ENCODE measurements at places on chromosomes 1 and 21.
A peak's percentile ranks its signal among the peaks of the same experiment; 100 is the strongest.

- no peak for DNase-seq
These were observed 9.2 kb downstream of the RNF2 start for GRCh38 chr1:185054365-185055060.

DNA sequence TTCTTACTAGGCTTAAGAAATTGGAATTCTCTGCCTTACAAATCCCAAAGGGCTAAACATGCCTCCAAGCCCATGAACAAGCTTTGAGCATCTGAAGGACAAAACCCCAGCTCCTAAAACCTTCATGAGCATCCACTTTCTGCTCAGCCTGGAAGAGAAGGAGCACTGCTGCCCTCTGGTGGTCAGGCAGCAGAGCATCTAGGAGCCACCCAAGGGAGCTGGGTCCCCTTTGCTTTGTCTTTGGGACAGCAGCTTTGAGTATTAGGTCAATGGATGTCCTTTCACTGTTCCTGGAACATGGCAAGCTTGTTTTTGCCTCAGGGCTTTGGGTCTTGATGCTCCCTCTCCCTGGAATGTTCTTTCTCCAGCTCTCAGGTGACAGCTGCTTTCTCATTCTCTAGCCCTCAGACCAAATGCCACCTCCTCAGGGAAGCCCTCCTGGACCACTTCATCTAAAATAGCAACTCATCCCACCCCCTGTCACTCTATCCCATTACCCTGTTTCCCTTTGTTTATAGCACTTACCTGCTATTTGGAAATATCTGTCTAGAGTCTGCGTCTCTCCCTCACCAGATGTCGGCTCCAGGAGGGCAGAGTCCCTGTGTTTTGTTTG, 25.7 kb downstream of the RAB7B start:
- peak; percentile 72 for DNase-seq

DNA sequence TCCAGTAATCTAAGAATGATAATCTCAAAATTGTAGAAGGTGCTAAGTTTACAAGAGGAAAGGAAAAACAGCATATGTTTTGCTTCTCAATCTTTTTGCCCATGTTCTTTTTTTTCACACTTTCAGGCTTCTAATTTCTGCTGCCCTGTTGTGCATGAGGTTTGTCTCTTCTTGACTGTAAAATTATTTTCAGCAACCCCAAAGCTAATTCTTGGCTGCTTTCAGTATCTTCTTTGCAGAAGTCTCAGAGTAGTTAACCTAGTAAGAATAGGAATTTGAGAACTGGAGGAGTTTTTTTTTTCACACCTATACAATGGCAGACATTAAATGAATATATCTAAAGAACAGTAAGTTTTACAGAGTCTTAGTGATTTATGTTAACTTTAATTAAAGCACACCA, 26.4 kb downstream of the DENND2D start:
- no peak for DNase-seq

DNA sequence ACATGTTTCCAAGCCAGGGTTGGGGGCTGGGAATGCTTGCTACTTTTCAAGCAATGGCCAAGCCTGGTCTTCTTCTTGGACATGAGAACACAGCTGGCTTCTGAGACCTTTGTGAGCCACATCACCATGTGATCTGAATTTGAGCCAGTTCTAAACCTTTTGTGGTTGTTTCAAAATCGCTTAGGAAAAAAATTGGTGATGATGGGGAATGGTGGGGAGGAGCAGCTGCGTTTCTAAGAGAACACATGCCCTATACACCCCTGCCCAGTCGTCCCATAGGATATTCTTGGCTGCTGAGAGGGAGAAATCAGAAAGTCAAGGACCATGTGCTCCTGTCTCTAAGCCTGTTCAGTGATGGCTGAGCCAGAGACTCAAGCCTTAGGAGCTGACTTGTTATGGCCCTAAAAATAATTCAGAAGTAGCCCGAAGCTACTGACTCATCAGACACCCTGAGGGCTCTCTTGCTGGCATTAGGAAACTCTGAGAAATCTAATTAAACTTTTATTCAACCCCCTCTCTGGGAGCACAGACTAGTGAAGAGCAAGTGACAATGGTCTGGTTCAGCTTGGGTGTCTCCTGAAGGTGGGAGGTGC, 30.5 kb downstream of the CCDC185 start:
- no peak for DNase-seq

GRCh38 chr1:119226321-119226720, 85.9 kb upstream of the WARS2 start:
- no peak for DNase-seq

- no peak for DNase-seq
These were observed 11.6 kb downstream of the RNF223 start for GRCh38 chr1:1062348-1063163.

- no peak for DNase-seq
These were observed 136.5 kb downstream of the RERE start for GRCh38 chr1:8680664-8681650.

Measured in left ventricle myocardium superior (tissue), 1 donor.